ENCODE measurements at places on chromosomes 16 and 17.

DNA sequence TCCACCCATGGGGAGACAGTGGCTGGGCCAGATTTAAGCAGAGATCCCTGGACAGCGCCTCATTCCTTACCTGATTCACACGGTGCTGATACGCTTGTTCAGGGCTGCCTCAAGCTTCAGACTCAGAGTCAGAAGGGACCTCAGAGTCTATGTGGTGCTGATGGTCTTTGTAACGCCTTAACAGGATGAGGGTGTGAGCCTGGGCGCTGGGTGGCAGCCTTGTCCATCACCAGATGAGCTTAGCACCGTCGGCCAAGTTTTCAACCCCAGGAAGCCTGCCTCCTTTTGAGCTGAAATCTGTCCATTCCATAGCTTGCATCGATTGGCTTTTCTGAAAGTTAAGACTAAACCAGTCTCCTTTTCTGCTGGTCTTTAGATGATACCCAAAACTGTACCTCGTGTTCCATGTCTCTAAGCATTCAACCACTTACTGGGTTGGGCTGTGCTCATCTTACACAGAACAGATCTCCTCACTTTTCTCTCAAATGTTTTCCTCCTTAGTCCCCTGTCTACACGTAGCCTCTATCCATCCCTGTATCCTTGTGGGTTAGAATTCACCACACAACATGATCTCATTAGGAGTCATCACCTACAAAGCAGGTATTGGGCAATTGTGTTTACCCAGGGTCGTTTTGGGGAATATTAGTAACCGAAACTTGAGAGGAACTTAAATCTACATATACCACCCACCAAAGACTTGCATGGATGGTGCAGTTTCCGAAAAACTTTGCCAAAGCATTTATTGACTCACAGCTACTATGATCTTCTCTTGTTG, 573.4 kb downstream of the CDH13 start:
- peak; percentile 30 for DNase-seq

DNA sequence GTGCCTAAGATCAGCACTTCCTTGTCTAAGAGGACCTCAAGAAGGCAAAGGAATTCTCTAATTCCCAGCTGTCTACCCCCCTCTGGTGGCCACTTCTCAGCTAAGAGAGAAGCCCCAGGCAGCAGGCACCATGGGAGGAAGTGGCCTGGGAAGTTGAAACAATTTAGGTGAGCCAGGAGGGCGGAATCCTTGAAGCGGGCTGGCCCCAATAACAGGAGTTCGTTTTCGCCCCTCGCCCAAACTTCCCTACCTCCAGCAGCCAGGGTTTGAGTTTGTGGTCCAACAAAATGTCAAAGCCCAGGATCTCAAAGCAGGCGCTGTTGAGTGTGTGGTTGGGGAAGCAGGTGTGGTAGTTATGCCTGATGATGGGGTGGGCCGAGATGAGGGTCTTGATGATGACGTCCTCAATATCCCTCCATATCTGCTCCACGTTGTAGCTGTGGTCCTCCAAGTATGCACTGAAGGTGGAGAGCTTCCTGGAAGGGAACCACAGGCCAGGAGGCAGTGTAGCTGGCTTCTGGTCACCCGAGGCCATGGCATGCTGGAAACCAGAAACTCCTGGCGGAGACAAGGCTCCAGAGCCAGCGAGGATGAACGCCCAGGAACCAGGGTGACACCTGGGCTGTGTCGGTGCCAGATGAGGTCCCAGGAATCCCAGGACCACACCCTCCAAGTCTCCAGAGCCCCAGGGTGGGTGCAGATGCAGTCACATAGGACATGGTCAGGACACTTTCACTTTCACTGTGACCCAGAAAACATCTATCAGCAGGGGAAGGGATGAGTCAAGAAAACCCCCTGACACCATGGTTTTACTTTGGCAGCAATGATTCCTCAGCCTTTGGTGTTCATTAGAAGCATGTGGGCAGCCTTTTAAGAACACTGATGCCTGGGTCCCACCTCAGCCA, 25.6 kb downstream of the TTLL6 start:
- peak; percentile 76 for DNase-seq

- no peak for DNase-seq
Observed at GRCh38 chr17:64016974-64017373, 3.5 kb downstream of the ICAM2 start.

- DNase-seq: no peak
Observed at GRCh38 chr16:84518804-84519341, 14.4 kb upstream of the MEAK7 start.

DNA sequence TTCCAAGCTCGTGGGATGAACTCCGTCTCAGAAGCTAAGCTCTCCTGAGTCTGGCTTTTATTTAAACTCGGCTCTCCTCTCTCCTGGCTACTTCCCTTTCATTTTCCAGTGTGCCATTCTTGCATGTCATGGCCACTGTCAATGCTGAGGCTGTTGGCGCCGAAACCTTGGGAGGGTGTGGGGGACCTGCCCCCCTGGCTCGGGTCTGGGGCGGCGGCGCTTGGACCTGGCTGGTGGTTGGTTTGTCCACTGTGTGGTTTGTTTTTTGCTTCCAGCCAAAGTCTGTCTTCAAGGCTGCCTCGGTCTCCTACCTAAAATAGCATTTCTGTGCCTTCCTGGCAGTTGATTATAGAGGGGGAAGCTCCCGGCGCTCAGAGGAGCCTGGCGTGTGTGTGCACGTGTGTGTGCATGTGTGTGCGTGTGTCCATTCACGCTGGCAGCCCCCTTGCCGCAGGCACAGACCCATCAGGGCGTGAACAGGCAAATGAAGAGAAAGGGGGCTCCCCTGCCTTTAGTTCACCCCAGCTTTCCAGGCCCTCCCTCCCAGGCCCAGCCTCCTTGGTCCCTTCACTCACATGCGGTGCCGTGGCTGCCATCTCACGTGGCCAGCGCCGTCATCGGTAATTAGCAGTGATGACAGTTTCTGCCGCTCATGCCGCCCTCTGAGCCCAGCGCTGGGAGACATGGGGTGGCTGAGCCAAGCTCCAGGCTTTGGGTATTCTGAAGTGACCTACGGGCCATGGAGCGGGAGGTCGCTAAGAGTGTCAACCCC, 179.9 kb downstream of the SEC14L1 start:
- DNase-seq: peak; percentile 80

All from fibroblast of skin of right biceps (primary cell).